ENCODE measurements at places on chromosomes 3 and 15. TPM values are rescaled to one million over a fixed set of nuclear protein-coding genes. Genes with fewer than 3 reads are reported as not detected.

The DNAH12 gene
- polyA plus RNA-seq, result 1.1 TPM

The C3orf18 gene
- 15.0 TPM for polyA plus RNA-seq

The BCL2A1 gene
- polyA plus RNA-seq, result 0.32 TPM

The PPP1R14D gene
- 0.49 TPM for polyA plus RNA-seq

DNA sequence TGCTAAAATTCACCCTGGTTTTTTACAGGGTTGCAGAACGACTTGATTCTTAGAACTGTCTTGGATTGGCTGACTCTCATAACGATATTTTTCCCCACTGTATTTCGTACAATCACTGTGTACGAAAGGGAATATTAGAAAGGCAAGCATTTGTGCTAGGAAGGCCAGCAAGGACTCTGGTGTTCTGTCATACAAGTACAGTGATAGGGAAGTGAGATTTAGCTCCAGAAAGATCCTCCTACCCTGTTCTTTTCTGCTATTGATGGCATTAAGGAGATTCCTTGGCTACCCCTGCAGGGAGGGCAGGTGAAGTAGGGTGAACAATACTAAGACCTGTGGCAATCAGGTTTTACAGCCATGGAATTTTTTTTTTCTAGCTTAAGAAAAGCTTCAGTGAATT lies 53.8 kb upstream of the SCAANT1 start:
- DNase-seq, result no peak

DNA sequence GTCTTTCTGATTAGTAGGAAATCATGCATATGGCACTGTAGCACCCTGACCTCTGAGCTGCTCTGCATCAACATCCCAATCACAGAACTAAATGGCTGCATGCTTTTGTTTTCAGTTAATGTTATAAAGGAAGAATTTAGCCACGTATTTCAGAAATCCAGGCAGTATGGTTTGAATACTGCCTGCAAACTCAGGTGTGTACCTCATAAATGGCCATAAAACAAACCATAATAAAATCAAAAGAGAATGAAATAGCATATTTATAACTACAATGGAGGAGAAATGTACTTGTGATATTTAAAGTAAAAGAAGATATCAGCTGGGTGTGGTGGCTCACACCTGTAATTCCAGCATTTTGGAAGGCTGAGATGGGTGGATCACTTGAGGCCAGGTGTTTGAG lies 94.5 kb downstream of the IL20RB start:
- no peak for DNase-seq

Measured in right renal pelvis (tissue), 4 donors.